A549 treated with RU486 at 1 μM for 4 hours (cell line): ENCODE measurements at places on chromosomes 4 and X. TPM values are rescaled to one million over a fixed set of nuclear protein-coding genes. Genes with fewer than 3 reads are reported as not detected.

The EMD gene
- total RNA-seq = 127 to 170 TPM (median 155 TPM) in 5 replicates

The IQCM gene
- total RNA-seq = not detected in 5 replicates

The FGF13 gene
- total RNA-seq = not detected in 5 replicates

The STK26 gene
- 9.0 to 12.2 TPM (median 10.4 TPM) in 5 replicates for total RNA-seq

The ZNF185 gene
- 6.2 to 7.2 TPM (median 6.6 TPM) in 5 replicates for total RNA-seq

The CT45A3 gene
- total RNA-seq = 0.15 to 0.17 TPM in 2 of 5 replicates, not detected in the others

The CSAG1 gene
- 0.25 to 0.82 TPM (median 0.59 TPM) in 5 replicates for total RNA-seq

The AFM gene
- total RNA-seq = not detected in 5 replicates

The PRRG1 gene
- 4.5 to 8.9 TPM (median 7.3 TPM) in 5 replicates for total RNA-seq
